ENCODE measurements at places on chromosomes 5 and 9.

DNA sequence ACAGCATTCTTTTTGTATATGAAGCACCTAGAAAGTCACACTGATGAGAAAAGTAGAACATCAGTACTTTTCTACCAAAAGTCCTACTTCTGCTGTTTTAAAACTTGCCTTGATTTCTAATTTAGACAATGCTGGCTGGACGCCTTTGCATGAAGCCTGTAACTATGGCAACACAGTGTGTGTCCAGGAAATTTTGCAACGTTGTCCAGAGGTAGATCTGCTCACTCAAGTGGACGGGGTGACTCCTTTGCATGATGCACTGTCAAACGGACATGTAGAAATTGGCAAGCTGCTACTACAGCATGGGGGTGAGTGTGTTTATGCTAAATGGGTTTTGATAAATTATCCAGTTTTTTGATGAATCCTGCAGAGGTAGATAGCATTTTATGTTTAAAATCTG, 73.5 kb downstream of the SLF1 start:
- DNase-seq, result no peak

DNA sequence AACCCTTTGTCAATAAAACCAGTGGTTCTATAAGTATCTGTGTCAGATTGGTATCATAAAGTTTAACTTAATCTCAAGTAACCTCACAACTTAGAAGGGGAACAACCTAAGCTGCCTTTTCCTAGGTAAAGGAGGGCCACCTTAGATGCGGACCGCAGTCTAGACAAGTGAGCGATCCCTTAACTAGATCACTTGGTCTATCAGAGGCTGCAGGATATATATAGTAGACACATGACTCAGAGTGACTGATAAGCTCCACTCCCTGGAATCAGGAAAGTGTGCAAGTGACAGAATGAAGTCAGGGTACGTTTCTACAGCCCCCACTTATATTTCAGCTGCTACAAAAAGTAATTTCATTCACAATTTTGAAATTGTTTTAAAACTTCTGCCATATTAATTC, 7.4 kb downstream of the REEP5 start:
- DNase-seq, result peak; percentile 31

DNA sequence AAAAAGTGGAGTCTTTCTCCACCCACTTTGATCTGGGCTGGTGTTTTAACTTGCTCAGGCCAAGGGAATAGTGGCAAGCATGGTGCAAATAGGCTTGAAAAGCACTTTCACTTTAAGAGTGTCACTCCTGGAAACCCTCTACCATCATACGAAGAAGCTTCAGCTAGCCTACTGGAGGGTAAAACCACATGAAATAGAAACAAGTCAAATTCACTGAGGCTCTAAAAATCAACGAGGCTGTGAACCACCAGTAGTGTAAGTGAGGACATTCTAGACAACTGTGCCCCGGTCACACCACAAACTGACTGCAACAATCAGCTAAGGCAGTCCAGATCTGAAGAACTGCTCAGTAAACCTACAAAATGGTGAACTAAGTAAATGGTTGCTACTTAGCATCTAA, 2366.3 kb upstream of the C9orf72 start:
- DNase-seq, result no peak

GRCh38 chr9:83144492-83144891, 81.5 kb upstream of the RASEF start:
- no peak for DNase-seq

- peak; percentile 23 for DNase-seq
Observed at GRCh38 chr5:1737790-1738405, 61.7 kb downstream of the MRPL36 start.

- DNase-seq, result no peak
Observed at GRCh38 chr5:30104872-30105596, 1088.5 kb upstream of the CDH6 start.

DNA sequence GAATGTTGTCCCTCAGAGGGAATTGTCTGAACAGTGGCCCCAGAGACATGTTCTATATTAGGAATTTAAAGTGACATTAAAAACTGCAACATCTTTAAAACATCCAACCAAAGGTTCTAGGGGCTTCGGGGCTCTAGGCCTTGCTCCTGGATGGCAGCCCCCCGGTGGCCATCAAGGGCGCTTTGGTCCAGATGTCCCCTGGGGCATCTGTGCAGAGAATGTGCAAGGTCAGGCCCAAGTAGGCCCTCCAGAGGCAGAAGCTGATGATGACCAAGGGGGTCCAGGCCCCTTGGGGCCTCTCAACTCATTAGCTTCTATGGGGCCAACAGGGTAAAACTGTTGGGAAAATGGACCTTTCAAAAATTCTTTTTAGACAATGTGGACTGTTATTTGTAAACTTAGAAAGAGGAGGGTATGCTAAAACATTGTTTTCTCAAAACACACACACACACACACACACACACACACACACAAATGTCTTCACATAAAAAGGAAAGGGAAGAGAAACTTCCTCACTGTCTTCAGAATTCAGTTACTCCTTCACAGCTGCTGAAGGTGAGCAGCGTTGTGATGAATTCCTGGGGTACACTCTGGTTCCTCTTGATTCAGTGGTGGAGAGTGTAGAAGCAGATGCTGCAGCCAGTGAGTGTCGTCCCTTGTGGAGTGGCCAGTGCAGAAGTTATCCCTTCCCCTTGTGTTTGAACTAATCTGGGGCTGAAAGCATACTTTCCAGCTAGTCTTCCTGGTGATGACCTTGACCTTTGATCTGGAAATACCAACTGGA, 125.2 kb downstream of the WDR41 start:
- no peak for DNase-seq

GRCh38 chr9:89853161-89853560, 248.3 kb downstream of the GADD45G start:
- DNase-seq, result no peak

DNA sequence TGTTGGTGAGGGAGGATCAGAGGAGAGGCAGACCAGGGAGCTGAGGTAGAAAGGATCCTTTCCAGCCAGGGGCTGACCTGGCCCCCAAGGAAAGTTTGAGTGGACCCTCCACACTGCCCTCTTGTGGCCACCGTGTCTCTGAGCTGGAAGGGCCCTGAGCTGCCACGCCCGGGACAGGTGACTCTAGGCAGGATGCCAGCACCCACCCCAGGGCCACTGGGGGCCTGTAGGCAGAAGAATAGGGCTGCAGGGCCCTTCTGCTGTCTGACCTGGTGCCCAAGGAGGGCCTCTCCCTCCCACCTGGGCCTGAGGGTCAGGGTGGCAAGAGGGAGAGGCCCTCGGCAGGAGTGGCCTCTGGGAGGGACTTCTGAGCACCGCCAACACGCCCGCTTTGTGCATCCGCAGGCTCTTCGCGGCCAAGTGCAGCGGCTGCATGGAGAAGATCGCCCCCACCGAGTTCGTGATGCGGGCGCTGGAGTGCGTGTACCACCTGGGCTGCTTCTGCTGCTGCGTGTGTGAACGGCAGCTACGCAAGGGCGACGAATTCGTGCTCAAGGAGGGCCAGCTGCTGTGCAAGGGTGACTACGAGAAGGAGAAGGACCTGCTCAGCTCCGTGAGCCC, 76.8 kb downstream of the LMX1B start:
- DNase-seq, result peak; percentile 12

- DNase-seq, result no peak
Observed at GRCh38 chr5:41748631-41749030, 121.6 kb downstream of the OXCT1 start.

DNA sequence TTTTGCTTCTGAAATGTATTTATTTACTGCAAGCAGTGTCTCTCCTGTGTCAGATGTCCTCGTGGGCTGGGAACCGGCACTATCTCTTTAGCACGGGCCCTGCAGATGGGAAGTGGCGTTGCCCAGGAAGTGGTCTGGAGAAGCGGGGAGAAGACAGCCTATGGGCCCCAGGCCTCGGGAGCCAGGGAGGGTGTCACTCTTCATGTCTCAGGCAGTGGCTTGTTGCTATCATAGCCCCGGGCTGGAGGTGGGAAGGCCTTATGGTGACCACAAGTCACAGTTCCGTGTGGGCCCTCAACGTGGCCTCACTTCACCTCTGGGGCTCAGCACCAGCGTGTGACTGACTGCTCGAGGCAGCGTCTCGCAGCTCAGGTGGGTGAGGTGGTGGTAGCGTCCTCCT, 41.4 kb downstream of the SYK start:
- DNase-seq, result peak; percentile 82

- DNase-seq, result no peak
Observed at GRCh38 chr5:168041583-168041982, 249.9 kb upstream of the WWC1 start.

GRCh38 chr5:103901885-103902284, 339.3 kb upstream of the NUDT12 start:
- DNase-seq, result no peak

DNA sequence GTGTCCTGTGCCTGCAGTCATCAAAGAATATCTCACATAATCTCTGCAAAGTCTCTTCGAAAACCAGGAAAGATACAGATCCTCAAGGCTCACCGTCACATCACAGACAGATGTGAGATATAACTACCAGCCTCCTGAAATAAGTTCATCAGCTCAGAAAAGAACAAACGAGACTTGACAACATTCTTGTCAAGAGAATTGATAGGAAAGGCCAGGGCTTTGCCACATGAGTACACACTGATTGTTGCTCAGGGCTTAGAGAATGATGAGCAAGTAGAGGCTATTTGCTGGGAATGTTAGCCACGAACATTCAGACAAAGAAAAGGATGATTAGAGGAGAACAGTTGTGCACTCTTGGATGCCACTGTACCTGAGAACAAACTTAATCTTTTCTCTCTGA, 535.1 kb downstream of the ELAVL2 start:
- no peak for DNase-seq

- no peak for DNase-seq
Observed at GRCh38 chr5:170643591-170643990, 139.8 kb downstream of the KCNIP1 start.

GRCh38 chr5:139446956-139447779, 7.8 kb upstream of the DNAJC18 start:
- DNase-seq, result peak; percentile 78

DNA sequence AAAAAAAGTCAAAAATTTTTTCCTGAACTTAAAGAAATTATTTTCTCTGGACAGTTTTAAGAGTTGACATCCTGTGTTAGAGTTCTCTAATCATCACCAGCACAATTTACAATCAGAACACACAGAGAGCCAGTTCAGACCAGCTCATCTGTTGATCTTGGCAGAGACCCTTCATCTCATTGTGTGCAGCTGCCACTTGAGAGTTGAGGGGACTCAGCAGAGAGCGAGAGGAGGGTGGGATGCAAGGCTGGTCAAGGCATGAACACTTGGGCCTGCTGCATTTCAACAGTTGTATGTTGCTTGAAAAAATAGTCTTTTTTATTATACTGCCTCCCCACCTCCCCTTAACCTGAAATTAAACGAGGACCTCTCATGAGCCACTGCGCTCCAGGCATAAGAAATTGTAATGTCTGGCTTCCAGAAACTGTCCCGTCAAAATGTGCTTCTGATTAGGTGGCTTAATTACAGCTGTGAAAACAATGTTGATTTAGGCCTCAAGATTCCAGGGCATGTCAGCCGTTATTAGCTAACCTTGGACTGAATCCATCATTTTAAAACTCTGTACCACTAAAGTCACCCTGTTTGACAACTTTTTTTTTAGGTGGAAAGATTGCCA, 383.6 kb downstream of the CCDC171 start:
- no peak for DNase-seq

DNA sequence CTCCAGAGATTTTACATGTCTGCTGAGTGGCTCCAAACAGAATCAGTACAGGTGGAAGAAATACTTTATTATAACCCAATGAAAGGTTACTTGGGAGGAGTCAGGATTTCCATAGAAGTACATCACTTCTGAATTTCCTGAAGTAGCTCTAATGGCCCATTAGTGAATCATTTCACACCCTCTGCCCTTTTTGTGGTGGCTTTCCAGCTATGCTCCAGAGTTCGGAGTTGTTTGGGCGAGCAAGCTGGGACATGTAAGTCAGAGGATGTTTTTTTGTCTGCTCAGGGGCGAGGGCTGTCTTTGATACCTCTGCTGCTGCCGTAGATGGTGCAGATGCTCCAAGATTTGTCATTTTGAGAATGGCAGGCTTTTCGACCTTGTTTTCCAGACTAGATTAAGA, 226.1 kb downstream of the GOLPH3 start:
- no peak for DNase-seq
